ENCODE measurements at places on chromosomes 12 and 14.

DNA sequence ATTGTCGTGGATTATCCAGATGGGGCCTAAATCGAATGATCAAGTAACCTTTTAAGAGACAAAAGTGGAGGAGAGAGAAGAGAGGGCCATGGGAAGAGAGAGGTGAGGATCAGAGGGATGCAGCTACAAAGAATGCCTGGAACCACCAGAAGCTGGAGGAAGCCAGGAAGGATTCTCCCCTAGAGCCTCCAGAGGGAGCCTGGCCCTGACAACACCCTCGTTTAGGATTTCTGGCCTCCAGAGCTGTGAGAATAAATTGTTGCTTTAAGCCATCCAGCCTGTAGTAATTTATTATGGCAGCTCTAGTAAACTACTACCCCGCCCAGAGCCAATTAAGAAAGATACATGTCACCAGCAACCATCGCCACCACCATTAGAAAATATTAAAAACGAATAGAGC is 46.2 kb upstream of the GSC start:
- no peak for DNase-seq

GRCh38 chr12:92603741-92604432 is 98.9 kb upstream of the PLEKHG7 start:
- DNase-seq: no peak

DNA sequence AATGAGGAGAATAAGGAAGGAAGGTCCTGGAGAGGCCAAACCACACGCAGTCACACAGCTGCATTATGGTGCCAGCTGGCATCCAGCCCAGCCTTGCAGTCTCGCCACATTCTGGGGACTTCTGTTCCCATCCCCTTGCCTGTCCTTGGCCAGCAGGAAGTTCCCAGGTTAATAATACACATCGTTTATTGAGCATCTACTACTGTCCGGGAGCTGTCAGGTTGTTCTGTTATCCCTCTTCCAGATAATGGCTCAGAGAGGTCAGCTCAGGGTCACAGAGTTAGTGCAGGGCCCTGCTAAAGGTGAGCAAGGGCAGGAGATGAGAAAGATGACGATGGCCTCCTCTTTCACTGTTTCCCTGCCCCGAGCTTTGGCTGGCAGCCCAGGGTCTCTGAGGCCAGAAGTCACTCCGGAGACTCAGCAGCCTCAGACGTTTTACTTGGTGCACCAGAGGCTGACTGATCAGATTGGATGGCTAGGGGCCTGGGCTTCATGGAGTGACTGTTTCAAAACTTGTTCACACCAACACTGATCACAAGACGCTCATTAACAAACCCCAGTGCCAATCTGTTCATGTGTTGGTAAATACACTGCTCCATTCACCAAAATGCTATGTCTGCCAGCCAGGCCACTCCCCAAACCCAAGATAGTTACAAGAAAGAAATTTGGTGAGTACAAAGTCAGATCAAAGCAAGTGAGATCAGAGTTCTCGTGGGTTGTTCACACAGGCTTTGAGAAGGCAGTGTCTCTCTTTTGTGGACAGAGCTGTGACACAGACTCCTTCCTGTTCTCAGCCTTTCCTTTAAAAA is 79.2 kb downstream of the B4GALNT3 start:
- DNase-seq: no peak

GRCh38 chr12:4789776-4790175 is 69.6 kb downstream of the GALNT8 start:
- DNase-seq: no peak

DNA sequence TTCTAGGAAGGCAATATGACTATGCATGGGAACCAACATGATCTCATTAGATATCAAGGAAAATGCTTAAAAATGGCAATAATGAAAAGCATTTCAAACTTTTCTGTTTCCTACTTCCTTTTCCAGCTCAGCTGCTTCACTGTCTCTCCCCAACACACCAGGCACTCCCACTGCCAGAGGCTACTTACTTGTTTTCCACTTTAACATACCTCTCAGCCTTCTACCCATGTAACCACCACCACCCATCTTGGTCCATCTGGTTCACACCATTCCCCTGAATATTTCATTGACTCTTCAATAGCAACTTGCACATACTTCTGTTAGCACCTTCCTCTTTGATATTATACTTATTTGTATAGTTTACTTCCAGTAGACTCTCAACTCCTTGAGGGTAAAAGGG is 168.3 kb upstream of the NPAS3 start:
- no peak for DNase-seq

GRCh38 chr12:102438047-102438826 is 42.1 kb downstream of the IGF1 start:
- DNase-seq: no peak

GRCh38 chr12:129127771-129128170 is 274.5 kb downstream of the GLT1D1 start:
- DNase-seq: no peak

- DNase-seq: no peak
Observed at GRCh38 chr12:13071305-13072280, 27.4 kb downstream of the FAM234B start.

- no peak for DNase-seq
Observed at GRCh38 chr12:40469736-40470135, 222.5 kb upstream of the CNTN1 start.

- no peak for DNase-seq
Observed at GRCh38 chr12:9273276-9273675, 65.1 kb upstream of the PZP start.

GRCh38 chr12:59742841-59743240 is 147.0 kb downstream of the SLC16A7 start:
- no peak for DNase-seq

- DNase-seq: no peak
Observed at GRCh38 chr14:31232081-31232480, 24.5 kb upstream of the HECTD1 start.

- no peak for DNase-seq
Observed at GRCh38 chr12:116226026-116226425, 51.5 kb downstream of the MED13L start.

- DNase-seq: no peak
Observed at GRCh38 chr14:102071283-102071998, 15.4 kb downstream of the HSP90AA1 start.

DNA sequence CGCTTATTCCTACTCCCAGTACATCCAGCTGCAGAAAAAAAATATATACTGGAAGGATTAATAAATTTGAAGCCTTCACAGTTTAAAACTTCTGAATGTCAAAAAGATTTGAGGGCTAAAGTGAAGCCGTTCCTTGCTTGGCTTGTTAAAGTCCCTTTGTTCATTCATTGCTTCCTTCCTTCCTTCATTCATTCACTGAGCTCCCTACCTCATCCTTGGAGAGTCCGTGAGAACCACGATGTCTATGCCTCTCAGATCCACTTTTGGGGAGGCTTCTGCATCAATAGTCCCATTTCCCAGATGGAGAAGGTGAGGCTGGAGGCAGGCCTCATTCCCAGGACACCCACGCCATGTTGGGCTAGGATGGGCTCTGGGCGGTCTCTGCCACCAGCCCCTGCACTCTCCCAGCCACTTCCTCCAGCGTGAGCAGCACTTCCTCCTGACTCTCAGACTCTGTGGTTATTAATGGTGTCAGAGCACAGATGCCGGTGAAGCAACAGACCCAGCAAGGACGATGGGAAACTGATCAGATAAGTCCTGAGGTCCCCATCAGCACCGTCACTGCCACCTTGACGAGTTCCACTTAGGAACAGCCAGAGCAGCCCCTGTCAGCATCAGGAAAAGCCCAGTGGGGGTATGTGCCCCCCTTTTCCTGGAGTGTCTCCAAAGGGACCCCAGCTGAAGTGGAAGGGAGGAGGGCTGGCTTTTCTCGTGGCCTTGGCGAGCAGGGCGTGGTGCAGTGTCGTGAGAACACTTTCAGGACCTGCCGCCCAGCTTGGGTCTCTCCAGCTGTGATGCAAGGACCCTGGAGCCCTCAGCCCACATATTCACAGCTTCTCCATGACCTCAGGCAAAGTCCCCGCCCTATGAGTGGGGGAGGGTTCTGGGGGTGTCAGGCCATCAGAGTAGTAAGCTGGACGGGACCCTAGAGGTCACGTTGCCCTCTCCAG is 21.2 kb downstream of the ASB2 start:
- DNase-seq: peak; percentile 73

GRCh38 chr14:32014057-32014456 is 63.0 kb upstream of the ARHGAP5 start:
- no peak for DNase-seq

Measured in GM10248 (cell line).